NCI-H1436 treated with DMSO at 0.1 percent for 48 hours (cell line): ENCODE measurements at places on chromosomes 5 and 9.
A peak's percentile ranks its signal among the peaks of the same experiment; 100 is the strongest.

GRCh38 chr5:126515337-126515736 is 79.7 kb downstream of the ALDH7A1 start:
- DNase-seq: no peak

GRCh38 chr9:131402738-131403492 is 9.0 kb downstream of the PRRC2B start:
- no peak for DNase-seq

DNA sequence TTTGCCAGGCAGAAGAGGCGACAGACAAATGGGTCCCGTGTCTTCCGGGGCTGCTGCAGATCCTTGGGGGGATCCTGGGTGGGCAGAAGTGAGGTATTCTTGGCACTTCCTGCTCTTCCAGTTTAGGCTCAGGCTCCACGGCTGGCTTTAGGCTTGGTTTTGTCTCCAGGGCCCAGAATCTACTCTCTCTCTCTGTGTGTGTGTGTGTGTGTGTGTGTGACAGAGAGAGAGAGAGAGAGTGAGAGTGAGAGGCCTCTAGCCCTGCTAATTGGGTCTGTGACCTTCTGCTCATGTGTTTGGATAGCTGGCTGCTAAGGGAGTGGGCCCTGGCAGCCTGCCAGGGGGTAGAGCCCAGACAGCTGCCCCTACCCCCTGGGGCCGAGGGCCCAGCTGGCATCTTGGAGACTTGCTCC is 39.3 kb downstream of the CRB2 start:
- DNase-seq: no peak

GRCh38 chr9:131641618-131642495 is 96.5 kb downstream of the PRRT1B start:
- no peak for DNase-seq

DNA sequence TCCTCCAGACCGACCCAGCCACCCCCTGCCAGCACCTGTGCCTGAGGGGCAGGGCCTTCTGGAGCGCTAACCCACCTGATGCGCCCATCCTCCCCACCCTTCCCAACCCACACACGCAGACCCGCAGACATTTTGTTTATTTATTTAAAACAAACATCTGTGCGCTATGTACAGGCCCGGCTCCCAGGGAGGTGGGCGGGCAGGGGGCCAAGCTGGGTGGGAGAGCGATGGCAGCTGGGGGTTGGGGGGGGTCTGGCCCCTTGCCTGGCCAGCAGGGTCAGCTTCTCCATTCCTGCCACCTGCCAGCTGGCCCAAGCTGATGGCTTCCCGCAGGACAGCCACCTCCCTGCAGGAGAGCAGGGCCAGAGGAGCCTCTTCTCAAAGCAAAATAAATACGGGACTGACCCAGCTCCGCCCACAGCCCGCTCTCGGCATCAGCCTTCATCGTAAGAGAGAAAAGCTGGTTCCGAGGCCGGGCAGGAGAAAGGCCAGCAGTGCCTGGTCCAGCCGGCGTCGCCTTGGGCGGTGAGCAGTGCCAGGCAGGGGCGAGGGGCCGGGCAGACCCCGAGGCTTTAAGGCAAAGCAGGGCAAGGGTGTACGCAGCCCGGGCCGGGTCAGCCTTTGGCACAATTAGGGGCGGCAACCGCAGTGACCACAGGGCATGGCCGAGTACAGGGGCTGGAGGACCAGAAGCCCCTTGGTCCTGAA is 10.9 kb upstream of the CLIC3 start:
- no peak for DNase-seq

- no peak for DNase-seq
Measured at GRCh38 chr9:85713897-85714296, 27.9 kb downstream of the AGTPBP1 start.

DNA sequence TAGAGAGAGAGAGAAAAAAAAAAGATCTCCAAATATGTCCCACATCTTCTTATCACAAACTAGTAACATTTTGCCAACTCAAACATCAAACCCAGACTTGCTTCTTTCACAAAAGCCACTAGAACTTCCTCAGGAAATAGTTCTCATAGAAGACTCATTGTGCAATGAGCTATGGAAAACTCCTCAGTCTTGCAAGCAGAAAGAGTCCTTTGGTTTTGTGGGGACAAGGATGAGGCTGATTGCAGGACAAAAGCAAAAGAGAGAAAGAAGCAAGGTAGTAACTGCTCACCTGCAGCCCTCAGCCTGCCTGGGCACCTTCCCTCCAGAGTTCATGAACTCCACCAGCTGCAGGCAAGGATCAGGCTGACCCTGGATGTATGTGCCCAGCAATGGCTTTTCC is 399.0 kb downstream of the IRX1 start:
- no peak for DNase-seq

DNA sequence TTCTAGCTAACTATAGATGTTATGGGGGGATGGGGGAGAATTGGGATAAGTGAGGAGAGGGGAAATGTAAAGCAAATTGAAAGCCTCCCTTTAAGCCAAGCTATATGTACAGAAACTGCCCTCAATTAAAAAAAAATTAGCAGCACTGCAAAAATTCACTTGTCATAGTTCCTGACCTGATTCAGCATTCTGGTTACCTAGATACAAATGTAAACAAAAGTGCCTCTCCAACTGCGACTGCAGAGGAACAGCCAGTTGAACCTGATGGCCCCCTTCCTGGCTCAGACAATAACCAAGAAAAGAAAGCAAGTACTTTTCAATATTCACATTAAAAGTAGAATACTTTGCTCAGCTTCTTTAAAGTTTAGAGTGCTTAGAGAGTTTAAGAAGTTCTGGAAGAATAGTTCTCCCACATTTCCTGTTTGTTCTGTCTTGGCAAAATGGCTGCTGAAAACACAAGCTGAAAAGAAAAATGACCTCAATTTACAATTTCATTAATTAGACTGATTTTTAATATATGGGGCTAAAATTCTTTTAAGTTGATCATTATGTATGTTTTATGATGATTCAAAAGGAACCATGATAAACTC is 1.5 kb downstream of the FAM81B start:
- DNase-seq: no peak

DNA sequence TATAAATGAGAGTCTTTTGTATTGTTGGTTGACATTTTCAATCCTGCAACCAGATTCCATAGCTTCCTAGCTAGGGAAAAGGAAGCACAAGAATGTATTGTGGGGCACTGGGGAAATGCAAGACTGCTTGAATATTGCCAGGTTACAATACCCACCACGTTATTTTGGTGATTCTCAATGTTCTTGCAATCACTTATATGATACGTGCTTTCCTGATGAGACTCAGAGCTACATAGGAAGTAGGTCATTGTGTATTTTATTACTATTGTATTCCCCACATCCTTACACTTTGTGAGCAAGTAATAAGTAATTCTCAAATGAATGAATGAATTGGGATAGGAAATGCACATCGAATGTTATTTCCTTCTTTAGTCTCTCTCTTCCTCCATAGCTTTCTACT is 217.1 kb upstream of the CD180 start:
- no peak for DNase-seq

DNA sequence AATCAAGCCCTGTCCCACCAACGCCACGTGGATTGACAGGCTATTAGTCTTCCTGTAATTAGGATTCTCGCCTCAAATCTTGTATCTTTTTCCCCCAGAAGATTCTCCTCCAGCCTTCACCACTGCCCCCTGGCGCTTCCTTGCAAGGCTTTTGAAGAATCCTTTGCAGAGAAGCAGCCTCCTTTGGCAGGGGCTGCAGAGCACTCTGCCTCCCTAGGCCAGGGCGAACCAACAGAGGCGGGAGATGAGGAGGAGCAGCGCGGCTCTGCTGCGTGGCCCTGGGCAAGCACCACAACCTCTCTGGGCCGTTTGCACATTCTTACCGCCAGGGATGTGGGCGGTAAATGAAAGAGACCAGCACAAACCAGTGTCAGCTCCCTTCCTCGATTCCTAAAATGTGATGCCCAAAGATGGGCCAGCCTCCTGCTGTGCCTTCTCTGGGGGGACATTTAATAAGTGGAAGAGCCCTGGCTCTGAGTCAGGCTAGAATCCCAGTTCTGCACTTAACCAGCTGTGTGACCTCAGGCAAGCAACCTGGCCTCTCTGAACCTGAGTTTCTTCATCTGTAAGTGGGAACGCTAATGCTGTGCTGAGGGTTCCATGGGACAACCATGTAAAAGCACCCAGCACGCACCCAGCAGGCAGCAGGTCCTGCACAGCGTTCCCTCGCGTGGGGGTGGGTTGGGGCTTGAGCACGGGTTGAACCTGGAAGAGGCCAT is 128.6 kb downstream of the KCNIP1 start:
- no peak for DNase-seq

- DNase-seq: no peak
Measured at GRCh38 chr5:113249206-113249605, 185.6 kb downstream of the TSSK1B start.

- no peak for DNase-seq
Measured at GRCh38 chr5:78597974-78598371, 50.6 kb downstream of the LHFPL2 start.

- no peak for DNase-seq
Measured at GRCh38 chr5:156411-157072, 34.8 kb upstream of the LRRC14B start.

DNA sequence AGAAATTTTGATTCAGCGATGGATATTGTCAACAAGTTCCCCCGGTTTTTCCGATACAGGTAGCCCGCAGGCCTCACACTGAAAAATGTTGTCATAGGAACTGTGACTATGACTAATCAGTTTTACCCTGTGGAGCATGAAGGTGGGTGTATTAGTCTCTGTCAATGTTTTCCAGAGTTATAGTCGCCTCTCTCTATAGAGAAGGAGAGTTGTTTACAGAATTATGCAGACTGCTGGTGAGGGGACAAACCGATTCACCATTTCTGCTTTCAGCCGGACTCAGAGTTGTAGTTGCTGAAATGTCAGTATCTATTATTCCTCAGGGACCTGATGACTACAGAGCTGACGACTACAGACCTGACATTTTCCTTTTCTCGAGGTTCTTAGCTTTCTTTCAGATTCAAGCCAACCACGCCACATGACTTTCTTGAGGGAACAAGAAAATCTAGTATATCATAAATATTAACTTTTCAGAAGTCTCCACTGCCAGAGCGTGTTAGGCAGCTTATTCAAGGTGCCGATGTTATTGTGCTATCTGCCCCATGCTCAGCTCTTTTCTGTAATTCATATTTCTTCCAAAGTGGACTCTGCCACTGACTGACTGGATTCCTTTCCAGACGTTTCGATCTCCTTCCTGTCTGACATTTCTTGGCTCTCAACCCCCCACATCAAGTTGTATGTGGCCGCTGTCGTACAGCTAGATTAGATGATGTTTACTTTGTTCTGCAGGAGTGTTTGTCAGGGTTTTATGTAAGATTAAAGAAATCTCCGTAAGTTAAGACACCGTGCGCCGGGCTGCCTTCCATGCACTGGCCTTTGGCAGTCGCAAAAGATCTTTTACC is 178.1 kb downstream of the FGF1 start:
- no peak for DNase-seq

- peak; percentile 80 for DNase-seq
Measured at GRCh38 chr5:115068239-115069086, 101.2 kb downstream of the TRIM36 start.

- no peak for DNase-seq
Measured at GRCh38 chr9:98572054-98572627, 136.6 kb downstream of the GABBR2 start.

GRCh38 chr5:133902511-133903118 is 65.8 kb downstream of the C5orf15 start:
- no peak for DNase-seq

- DNase-seq: no peak
Measured at GRCh38 chr5:121962347-121962670, 534 bp downstream of the SRFBP1 start.

DNA sequence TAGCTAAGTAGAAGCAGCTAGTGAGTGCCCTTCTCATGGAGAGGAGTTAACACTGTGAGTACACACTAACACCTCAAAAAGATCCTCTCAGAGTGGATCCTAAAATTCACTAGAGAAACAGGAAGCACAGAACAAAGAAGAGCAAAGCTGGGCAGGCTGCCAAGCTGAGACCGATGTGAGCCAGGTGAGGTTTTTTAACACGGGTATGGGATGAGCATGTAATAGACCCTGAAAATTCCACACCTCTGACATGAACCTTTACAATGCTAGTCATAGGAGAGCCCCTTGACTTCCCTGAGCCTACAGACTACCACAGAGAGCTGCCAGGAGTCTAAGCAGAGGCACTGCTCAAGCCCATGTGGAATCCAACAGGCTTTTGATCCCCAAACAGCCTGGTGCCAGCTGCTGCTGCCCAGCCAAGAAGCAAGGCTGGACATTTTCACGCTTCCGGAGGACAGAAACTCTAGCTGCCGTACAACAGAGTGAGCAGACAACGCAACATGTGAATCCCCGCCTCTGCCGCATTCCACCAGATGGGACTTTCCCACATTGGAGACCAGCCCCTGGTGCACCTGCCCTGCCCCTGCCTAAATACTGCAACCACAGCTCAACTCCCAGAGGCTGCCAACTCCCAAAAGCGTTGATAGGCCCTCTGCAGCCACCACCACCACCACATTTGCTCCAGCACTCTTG is 280.8 kb downstream of the CDH10 start:
- no peak for DNase-seq

DNA sequence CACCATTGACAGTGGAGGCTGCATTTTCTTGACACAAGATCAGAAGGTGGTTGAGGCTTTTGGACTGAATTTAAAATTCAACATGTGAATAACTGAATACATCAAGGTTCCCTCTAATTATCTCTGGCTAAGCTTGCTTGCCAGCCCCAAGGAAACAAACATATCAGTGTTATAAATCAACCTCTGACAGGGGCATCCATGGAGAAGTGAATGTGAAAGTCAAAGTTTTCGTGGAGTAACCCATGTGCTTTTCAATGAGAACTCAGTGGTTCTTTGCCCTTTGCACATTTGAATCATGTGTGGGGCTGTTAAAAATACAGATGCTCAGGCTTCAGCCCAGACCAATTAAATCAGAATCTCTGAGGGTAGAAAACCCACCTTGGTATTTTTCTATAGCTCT is 128.9 kb downstream of the LRRC70 start:
- DNase-seq: no peak

GRCh38 chr9:97480174-97480573 is 21.3 kb upstream of the TMOD1 start:
- no peak for DNase-seq

GRCh38 chr5:181181650-181182565 is 23.1 kb downstream of the TRIM7 start:
- DNase-seq: no peak
